MM.1S (cell line): ENCODE measurements at places on chromosomes 5 and 9.

DNA sequence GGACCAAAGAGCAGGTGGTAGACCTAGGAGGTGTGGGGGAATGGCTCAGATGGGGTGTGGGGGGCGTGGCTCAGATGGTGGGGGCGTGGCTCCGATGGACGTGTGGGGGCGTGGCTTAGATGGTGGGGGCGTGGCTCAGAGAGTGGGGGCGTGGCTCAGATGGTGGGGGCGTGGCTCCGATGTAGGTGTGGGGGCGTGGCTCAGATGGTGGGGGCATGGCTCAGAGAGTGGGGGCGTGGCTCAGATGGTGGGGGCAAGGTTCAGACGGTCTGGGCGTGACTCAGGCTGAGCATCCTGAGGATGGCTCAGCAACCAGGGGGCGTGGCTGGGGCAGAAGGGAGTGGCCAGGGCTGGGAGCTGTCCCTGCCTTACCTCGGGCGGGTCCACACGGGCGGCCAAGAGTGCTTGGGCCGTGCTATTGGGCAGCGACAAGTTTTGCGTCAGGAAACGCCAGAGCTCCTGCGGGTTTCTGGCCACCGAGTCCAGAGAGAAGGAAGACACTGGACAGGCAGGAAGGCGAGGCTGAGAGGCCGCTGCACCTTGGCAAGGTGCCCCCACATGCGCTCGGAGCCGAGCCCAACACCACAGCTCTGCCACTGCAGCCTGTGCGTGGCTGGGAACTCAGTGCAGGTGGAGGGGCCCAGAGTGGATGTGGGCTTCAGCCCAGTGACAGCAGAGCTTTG, 5.9 kb downstream of the ABCA2 start:
- peak; percentile 70 for DNase-seq

DNA sequence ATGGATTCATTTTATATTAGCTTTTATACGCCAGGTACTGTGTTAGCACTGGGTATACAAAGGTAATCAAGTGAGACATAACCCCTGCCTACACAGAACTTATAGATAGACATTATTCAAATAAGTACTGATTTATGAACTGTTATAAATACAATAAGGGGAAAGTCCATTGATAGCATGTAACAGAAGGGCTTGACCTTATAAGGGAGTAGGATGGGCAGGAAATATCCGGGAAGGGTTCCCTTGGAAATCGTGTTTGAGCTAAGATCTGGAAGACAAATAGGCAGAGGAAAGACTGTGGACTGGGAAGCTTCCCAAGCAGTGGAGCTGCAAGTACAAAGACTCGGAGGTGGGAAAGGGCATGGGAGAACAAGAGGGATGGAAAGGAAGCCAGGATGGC, 111.5 kb downstream of the WDR41 start:
- DNase-seq: no peak

GRCh38 chr5:96876292-96876850, at the start of gene ERAP2:
ERAP2 (plus strand) TSS chr5:96876500; CDS start chr5:96879686, 3,186 bp downstream.
- peak; percentile 90 for DNase-seq

GRCh38 chr9:69355232-69355631, 30.2 kb downstream of the ENTREP1 start:
- no peak for DNase-seq

DNA sequence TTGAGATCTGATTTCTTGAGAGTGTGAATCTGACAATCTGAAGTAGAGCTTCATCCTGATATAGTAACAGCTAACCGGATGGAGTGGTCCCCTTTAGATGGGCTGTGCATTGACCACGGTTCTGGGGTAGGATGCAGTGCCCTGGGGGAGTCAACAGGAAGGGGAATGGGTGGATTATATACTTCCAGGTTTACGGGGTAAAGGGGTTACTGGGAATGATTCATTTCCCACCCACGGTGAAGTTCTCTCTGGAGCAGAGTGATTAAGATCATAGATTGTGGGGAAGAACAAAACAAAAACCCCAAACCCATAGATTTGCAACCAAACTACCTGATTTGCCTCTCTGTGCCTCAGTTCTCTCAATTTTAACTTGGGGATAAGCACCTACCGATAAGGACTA, 1.5 kb upstream of the B4GALT7 start:
- DNase-seq: no peak

DNA sequence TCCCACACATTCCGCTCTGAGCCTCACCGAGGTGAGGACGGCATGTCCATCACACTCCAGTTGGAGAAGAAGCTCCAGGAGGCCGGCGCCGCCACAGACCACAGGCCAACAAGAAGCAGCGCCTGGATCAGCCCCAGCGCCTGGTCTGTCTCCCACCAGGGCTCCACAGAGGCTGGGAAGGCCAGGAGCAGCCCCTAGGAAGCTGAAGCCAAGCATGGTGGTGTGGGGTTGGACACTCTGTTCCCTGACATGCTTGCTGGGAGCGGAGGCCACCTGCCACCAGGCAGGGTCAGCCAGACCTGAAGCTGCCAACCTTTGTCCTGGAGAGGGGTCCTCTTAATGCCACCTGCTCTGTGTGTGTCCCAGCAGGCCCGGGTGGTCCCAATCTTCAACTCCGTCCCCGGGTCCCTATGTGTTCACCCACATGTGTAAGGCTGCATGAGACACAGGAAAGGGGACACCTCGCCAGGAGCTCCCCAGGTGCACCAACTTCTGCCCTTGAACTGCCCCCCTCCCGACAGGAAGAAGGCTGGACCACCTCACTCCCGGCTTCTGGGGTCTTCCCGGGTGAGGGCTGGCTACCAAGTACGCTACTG, 140.1 kb upstream of the PPP1R26 start:
- no peak for DNase-seq

DNA sequence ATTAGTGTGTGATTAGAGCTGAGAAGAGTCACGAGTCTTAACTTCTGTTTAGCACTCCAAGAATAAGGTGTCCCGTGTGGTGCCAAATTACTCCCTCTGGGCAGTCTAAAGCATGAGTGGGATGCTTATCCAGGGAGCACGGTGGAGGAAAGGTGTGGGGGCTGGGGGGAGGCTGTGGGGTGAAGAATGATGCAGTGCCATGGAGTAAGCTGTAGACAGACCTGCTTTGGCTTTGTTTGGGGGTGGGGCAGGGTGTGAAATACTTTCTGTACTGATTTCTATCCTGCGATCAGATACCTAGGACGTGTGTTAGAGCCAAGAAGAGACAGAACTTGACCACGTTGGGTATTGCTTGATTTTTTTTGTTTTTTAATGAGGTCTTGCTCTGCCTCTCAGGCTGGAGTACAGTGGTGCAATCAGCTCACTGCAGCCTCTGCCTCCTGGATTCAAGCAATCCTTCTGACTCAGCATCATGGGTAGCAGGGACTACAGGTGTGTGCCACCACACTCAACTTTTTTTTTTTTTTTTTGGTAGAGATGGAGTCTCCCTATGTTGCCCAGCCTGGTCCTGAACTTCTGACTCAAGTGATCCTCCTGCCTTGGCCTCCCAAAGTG, 232.8 kb downstream of the MAN2A1 start:
- peak; percentile 60 for DNase-seq

- DNase-seq: no peak
Observed at GRCh38 chr5:174247301-174247700, 201.8 kb downstream of the NSG2 start.

DNA sequence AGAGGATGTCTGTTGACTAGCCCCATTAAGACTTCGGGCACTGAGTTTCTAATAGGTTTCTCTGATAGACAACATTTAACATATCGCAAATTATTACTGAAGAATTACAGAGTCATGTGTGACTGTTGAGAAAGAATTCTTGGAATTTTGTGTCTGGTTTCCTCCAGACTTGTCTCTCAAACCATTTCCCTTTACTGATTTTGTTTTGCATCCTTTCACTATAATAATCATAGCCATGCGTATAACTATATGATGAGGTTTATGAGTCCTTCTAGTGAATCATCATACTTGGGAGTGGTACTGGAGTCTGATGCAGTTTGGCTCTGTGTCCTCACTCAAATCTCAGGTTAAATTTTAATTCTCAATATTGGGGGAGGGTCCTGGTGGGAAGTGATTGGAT, 27.0 kb downstream of the ZNF169 start:
- DNase-seq: no peak

DNA sequence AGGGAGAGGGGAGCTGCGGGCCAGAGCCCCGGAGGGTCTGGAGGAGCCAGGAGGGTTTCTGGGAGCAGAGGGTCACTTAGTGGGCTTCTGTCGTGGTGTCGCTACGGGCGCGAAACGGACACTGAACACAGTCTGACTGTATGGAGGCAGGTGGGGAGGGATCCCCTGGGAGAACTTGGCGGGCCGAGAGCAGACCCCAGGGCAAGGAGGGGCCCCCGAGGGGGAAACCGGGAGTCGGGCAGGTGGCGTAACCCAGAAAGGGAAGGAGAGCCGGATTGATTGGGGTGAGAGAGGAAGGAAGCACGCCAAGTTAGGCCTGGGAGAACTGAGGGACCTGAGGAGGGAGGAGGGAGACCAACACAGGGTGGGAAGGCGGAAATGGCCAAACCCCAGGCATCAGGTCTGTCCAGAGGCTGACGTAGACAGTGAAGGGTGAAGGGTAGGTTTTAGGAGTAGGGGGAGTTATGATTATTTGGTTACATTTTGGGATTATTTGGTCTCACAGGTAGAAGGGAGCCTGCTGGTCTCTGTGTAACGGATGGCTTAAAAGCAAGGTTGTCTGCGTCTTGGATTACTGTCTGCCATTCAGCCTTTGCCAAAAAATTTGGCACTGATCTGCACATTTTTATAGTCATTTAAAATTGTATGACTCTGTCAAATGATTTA, 3.3 kb upstream of the MSMP start:
- no peak for DNase-seq

DNA sequence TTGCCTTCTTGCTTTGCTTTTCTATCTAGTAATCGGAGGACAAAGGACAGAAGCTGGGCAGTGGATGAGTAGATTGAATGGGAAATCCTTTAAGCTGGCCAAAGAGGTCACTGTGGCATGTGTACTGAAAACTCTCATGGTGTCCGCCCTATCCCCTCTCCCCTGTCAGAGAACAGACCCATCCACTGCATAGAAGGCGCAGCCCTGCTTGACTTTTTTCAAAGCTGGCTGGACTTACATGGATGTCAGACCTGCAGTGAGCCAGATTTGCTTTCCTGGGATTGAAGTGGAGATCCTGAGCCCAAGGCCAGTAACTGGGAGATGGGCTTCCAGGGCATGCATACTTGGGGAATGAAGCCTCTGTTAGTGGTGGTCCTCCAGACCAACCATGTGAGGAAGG, 329.5 kb downstream of the TRPM3 start:
- no peak for DNase-seq

DNA sequence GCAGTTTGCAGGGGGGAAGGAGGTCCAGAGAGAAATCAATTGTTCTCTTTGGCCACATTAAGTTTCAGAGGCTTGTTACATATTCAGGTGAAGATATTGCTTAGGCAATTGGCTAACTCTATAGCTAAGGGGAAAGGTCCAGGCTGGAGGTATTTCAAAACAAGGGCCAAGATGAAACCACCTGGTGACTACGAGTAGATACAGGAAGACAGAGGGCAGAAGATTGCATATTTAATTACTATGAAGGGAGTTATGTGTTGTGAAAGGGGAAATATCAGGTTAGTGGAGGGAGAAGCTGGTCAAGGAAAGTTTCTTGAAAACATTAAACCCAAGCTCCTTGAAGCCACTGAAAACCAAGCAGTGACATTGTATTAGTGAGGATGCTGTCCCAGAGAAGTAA, 1.9 kb upstream of the RAD23B start:
- DNase-seq: no peak

- DNase-seq: no peak
Observed at GRCh38 chr5:137034764-137035479, 464.2 kb downstream of the SPOCK1 start.

DNA sequence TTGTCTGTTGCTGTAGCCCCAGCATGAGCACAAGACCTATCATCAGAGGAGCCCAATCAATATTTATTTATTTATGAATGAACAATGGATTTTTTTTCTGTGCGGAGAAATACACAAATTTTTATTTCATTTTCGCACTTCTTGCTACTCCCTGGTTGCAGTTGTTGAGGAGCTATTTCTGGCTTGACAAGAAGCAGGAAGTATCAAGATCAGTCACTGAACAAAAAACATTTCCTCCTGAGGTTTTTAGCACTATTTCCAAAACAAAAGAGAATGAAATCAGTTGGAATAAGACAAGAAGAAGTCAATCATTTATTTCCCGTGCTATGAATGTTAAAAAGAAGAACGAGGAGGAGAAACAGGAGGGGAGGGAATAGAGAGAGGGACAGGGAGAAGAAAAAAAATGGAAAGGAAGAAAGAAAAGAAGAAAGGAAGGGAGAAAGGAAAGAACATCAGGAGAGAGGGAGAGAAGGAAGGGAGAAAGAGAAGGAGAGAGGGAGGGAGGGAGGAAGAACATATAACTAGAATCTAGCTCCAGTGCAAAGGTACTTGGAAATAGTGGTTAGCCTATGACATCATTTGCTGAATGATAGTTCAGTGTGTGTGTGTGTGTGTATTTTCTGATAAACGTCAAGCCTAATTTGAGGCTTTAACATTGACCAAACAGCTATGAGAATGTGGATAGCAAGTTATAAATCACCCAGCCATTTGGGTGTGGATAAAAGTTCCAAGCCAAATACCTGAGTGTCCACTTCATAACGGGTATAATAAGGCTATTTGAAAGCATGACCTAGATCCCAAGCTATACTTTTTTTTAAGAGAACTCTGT, 586.0 kb downstream of the EBF1 start:
- no peak for DNase-seq

DNA sequence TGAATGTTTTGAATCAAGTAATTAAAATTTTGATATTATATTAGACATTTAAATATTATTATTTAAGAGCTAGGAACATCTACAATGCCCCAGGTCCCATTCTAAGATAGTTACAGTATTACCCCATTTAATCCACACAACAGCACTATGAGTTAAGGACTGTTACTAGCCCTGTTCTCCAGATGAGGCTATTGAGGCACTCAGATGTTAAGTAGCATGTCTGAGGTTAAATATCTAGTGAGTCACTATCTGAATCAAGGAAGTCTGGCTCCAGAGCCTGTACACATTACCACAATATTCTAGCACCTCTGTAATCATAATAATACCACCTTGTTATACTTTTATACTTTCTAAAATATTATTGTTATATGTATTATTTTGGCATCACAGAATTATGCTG, 304.6 kb downstream of the PDE4D start:
- no peak for DNase-seq
